ENCODE measurements at places on chromosomes 2 and 18. TPM values are rescaled to one million over a fixed set of nuclear protein-coding genes. Genes with fewer than 3 reads are reported as not detected.

ZBTB7C gene
- total RNA-seq, result 0.39 TPM

PRSS56 gene
- total RNA-seq, result not detected

REG3A gene
- 0.45 TPM for total RNA-seq

ALPG gene
- total RNA-seq, result 2.5 TPM

COL6A3 gene
- 2.1 TPM for total RNA-seq

PSMA8 gene
- not detected for total RNA-seq

MATN3 gene
- 16.2 TPM for total RNA-seq

CDH20 gene
- not detected for total RNA-seq

TMEM178A gene
- not detected for total RNA-seq

TGIF1 gene
- 103 TPM for total RNA-seq

CHRNG gene
- not detected for total RNA-seq

SEC11C gene
- total RNA-seq, result 32.3 TPM

INO80B gene
- total RNA-seq, result 25.2 TPM

TEKT4 gene
- not detected for total RNA-seq

DNAJC5G gene
- 0.25 TPM for total RNA-seq

C1GALT1C1L gene
- total RNA-seq, result 0.37 TPM

DCDC2C gene
- not detected for total RNA-seq

FSHR gene
- 1.0 TPM for total RNA-seq

HOXD1 gene
- total RNA-seq, result not detected

TSPYL6 gene
- total RNA-seq, result not detected

TANC1 gene
- 21.1 TPM for total RNA-seq

C2orf66 gene
- total RNA-seq, result not detected

SERPINB12 gene
- total RNA-seq, result not detected

NYAP2 gene
- 0.11 TPM for total RNA-seq

DGKD gene
- total RNA-seq, result 105 TPM

SESTD1 gene
- 44.7 TPM for total RNA-seq

DSC1 gene
- not detected for total RNA-seq

KCNE4 gene
- not detected for total RNA-seq

GLB1L gene
- total RNA-seq, result 3.3 TPM

TGFA gene
- 0.32 TPM for total RNA-seq

KIF5C gene
- 1.1 TPM for total RNA-seq

TMEM182 gene
- 13.6 TPM for total RNA-seq

RUFY4 gene
- not detected for total RNA-seq

TFCP2L1 gene
- 17.8 TPM for total RNA-seq

TTC21B gene
- total RNA-seq, result 14.2 TPM

SERPINB4 gene
- not detected for total RNA-seq

POTEC gene
- not detected for total RNA-seq

NPPC gene
- not detected for total RNA-seq

CPO gene
- not detected for total RNA-seq

NPC1 gene
- total RNA-seq, result 32.8 TPM

BCL11A gene
- 0.21 TPM for total RNA-seq

FAM124B gene
- total RNA-seq, result not detected

DNAJC27 gene
- 5.1 TPM for total RNA-seq

ABCG8 gene
- total RNA-seq, result 0.12 TPM

CD8A gene
- total RNA-seq, result 1.6 TPM

TUBA4B gene
- not detected for total RNA-seq

LIMS4 gene
- 2.4 TPM for total RNA-seq

ALK gene
- not detected for total RNA-seq

PKP4 gene
- 147 TPM for total RNA-seq

CAPN13 gene
- 3.3 TPM for total RNA-seq

EIF2AK3 gene
- total RNA-seq, result 26.8 TPM

PHOSPHO2 gene
- 5.5 TPM for total RNA-seq

FSIP2 gene
- total RNA-seq, result 0.09 TPM

TUBA3E gene
- 0.57 TPM for total RNA-seq

All from Caco-2 (cell line).